ENCODE measurements at places on chromosomes 3 and 15.
A peak's percentile ranks its signal among the peaks of the same experiment; 100 is the strongest.

- no peak for DNase-seq
Observed at GRCh38 chr15:77470235-77470634, 49.5 kb downstream of the HMG20A start.

- DNase-seq: no peak
Observed at GRCh38 chr3:112693186-112693585, 52.2 kb upstream of the CCDC80 start.

GRCh38 chr15:32679298-32679690, 37.8 kb downstream of the SCG5 start:
- no peak for DNase-seq

GRCh38 chr3:100368441-100368840, 32.4 kb downstream of the TOMM70 start:
- DNase-seq: no peak

- no peak for DNase-seq
Observed at GRCh38 chr15:51793521-51794305, 35.7 kb upstream of the TMOD3 start.

DNA sequence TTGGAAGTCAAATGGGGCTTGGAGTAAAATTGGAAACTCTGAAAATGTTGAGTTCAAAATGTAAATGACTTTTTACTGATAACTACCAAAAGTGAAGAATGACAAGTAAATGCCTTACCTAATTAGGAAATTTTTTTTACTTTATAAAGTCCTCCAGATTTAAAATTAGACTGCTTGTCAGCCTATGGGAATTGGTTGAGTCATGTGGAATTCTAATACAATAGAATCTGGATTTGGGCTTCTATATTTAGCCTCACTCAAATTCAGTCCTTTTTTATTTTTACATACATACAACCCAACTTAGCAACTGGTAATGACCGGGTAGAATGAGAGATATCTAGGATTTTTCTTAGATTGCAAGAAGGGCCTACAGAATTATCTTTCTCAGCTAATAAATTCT, 158.9 kb upstream of the CADPS start:
- DNase-seq: no peak

GRCh38 chr3:139130390-139131140, 85.9 kb upstream of the PRR23C start:
- no peak for DNase-seq

DNA sequence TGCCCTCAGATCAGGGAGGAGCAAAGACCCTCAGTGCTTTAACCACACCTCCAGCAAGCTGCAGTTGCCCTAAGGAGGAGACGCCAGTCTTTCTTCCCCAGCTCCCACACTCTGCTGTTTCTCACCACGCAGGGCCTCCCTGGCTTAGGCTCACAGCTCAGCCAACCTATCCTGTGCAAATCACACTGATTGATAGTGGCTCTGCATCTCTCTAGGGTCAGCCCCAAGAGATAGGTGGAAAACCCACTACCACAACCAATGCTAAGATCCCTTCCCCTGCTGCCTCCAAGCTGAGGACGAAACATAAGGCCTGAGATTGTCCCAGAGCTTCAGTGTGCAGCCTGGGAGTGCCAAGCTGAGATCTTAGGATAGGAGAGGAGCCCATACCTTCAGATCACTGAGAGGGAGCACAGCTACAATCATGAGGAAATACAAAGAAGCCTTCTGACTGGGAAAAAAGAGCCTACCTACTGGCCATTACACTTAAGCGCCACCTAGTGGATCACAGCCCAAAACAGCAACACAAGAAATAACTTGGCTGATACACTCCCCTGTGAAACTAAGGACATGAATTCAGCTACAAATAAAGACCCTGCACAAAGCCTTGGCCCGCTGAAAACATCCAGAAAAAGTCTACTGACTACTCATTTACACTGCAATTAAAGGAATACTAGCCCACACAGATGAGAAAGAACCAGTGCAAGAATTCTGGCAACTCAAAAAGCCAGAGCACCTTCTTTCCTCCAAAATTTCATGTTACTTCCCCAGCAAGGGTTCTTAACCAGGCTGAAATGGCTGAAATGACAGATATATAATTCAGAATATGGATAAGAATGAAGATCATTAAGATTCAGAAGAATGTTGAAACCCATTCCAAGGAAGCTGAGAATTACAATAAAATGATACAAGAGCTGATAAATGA, 271.5 kb upstream of the DCBLD2 start:
- DNase-seq: peak; percentile 81

DNA sequence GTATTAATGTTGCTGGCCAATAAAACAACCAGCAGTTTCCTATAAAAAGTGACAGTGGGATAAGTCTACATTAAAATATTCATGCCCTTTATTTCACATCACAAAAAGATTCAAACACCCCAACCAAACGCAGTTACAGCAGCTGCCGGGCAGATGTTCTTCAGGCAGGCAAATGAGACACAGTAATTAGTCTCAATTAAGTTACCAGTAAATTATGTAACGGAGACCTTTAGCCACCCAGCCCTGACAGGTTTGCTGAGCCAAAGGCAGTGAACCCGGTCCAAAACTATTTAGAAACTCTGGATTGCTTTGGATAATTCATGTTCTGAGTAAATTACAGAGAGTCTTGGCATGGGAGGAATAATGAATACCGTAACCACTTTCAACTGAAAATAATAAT, 289.2 kb upstream of the LYSMD4 start:
- DNase-seq: no peak

DNA sequence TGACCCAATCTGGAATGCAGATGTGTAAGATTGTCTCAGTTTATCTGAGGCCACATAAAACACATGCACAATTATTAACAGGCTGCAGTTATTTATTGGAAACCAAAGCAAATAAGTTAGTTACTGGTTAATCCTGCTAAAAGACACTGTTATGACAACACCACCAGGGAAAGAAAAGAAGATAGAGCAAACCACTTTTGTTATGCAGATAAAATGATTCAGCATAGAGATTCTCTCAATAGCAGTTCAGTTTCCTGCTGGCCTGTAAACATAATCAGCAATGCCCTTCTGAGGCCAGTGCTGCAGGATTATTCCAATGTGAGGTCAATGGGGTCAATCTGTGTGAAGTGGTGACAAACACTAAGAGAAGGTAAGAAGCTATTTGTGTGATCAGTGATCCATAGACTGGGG, 244.4 kb downstream of the ZBTB20 start:
- no peak for DNase-seq
